ENCODE measurements at places on chromosomes 4 and X. TPM values are rescaled to one million over a fixed set of nuclear protein-coding genes. Genes with fewer than 3 reads are reported as not detected.

DNA sequence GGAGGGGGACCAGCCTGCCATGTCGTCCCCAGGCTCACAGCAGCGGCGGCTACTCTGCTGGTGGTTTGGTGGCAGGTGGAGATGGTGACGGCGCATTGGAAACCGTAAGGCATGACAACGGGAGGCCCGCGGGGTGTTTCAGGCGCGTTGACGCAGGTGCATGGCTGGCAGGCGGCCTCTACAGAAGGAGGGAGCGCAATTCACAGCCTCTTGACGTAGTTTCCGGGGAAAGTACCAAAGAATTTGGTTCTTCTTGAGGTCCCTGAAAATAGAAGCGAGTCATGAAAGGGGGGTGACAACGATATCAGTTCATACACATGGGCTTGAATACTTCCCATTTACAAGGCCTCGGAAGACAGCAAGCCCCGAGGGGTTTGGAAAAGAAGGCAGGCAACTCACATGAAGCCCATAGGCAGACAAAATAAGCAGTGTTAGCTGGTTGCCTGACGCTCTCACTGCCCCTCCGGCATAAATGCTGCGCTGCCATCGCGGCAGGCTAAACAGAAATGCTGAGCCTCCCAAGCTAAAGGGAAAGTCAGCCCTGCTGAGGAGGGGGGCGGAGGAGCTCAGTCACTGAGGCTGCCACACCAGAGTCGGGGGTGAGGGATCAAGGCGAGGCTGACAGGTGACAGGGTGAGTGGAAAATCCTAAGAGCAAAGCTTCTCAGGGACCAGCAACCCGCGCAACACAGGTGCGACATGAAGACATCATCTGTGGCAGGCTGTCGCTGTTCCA is 52.3 kb upstream of the PDLIM3 start:
- H3K36me3 ChIP-seq: no peaks in the 10 kb centered on the region
- no peak overlapping the region for H3K27ac ChIP-seq
- peaks cover 2% of the 10 kb centered on the region for H3K4me1 ChIP-seq
- H3K4me3 ChIP-seq: peak overlapping the region; percentile 54

DNA sequence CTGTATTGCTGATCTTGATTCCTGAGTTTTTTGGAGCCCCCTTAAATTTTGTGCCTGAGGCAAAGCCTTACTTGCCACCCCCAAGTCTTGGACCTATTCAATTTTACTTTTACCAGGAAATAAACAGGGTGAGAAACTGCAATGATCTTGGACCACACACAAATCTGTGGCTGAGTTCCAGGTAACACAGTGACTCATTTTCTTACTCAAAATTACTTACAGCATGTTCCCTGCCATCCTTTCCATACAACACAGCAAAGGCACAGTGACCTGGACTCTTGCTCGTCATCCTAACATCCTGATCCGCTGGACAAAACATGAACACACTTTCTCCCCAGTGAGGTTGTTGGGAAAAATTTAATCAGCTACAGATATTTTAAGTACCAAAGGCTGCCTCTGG is 60.7 kb upstream of the S100G start:
- H3K4me1 ChIP-seq: no peaks in the 10 kb centered on the region
- no peaks in the 10 kb centered on the region for H3K36me3 ChIP-seq
- DNase-seq: peak; percentile 68
- H3K4me3 ChIP-seq: no peak overlapping the region

DNA sequence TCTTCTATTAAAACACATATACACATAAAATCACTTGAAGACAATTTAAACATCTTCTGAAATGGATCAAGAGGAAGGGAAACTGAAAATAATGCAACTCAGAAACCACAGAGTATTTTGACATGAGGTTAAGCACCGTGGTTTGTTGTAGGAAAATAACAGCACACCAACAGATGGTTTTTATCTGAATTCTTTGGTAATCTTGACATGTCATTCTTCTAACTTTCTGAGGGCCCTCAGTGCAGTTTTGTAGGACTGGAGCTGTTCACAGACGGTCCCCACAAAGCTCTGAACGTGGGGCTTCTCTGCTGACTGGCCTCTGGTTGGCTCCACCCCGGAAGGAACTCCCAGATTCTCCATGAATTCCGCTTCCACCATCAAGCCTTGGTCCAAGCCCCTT is 16.0 kb upstream of the TLR8 start:
- no peaks in the 10 kb centered on the region for H3K36me3 ChIP-seq
- no peak overlapping the region for H3K4me3 ChIP-seq
- no peaks in the 10 kb centered on the region for H3K4me1 ChIP-seq
- no peak overlapping the region for H3K27ac ChIP-seq
- DNase-seq: peak; percentile 8

DNA sequence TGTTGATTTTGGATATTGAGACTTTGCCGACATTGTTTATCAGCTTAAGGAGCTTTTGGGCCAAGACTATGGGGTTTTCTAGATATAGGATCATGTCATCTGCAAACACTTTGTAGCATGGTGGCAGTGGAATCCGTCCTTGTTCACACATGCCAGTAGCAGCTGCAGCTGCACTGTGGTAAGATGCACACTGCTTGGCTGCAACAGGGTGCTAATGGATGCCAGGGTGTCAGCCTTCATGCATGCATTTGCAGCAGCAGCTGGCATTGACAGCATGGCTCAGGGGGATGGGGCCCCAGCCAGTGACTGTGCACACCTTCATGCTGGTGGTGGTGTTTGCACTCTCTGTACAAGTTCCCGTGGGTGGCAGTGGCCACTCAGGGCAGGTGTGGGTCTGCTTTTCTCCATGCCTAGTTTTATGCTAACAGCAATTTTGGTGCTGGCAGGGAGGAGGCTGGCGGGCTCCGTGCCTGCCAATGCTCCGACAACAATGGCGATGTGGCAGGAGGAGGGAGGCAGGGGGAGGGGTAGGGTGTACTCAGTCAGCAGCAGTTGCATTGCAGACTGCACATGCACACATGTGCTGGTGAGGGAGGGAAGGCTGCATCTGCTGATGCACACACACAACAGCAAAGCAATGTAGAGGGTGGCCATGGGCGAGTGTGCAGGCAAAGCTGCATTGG is 37.5 kb downstream of the BEX3 start:
- DNase-seq: no peak
- no peaks in the 10 kb centered on the region for H3K36me3 ChIP-seq
- no peak overlapping the region for H3K27ac ChIP-seq
- H3K4me1 ChIP-seq: no peaks in the 10 kb centered on the region

DNA sequence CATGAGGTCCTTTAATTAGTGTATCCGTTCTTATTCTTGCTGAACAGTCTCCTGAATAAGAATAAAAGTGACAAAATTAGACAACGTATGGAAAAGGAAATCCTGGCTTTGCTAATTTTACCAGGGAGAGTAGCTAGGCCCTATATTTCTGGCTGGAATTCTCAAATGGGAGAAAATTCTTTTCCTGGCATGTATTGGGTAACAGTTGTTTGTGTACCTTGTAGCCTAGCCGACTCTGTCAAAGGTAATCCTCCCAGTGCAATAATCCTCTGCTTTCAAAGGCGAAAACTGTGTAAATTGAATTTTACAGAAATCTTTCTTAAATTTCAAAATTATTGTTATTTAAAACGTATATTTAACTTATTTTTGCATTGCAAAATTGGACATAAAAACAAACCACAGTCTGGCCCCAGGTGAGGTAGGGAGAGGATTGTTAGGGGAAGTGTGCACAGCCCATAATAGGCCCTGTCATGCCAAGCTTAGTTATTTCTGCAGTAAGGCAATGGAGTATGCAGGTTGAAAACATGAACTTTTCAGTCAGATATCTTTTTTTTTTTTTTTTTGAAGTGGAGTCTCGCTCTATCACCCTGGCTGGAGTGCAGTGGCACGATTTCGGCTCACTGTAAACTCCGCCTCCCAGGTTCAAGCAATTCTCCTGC is 18.9 kb upstream of the TENM3 start:
- H3K4me1 ChIP-seq: no peaks in the 10 kb centered on the region
- DNase-seq: no peak
- no peak overlapping the region for H3K4me3 ChIP-seq
- H3K27me3 ChIP-seq: no peaks in the 10 kb centered on the region
- H3K36me3 ChIP-seq: no peaks in the 10 kb centered on the region
- H3K27ac ChIP-seq: no peak overlapping the region

GRCh38 chrX:45515262-45516215 is 314.9 kb upstream of the DIPK2B start:
- DNase-seq: peak; percentile 95
- H3K36me3 ChIP-seq: no peaks in the 10 kb centered on the region
- H3K4me3 ChIP-seq: no peak overlapping the region
- no peaks in the 10 kb centered on the region for H3K27me3 ChIP-seq
- H3K4me1 ChIP-seq: peaks cover 12% of the 10 kb centered on the region
- peak overlapping the region; percentile 81 for H3K27ac ChIP-seq

DNA sequence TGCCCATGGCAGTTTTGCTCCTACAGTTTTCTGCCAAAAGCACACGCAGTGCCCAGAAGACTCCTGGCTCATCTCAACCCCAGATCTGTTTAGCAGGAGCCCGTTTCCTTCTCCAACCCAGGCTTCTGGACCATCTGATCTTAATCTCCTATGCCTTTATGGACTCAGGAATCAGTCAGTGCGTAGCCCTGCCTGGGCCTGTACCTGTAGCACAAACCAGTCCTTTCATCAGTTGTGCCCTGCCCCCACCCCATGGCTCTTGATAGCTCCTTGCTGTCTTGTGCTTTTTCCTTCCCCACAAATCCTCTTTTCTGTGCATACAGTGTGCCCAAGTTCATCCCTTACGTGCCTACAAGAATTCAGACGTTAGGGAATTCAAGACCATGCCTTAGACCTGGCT is 1.5 kb downstream of the ZNF718 start:
- peak overlapping the region; percentile 81 for H3K4me3 ChIP-seq
- no peak overlapping the region for H3K27ac ChIP-seq
- H3K36me3 ChIP-seq: no peaks in the 10 kb centered on the region
- H3K4me1 ChIP-seq: peaks cover 4% of the 10 kb centered on the region
- no peak for DNase-seq

GRCh38 chrX:50165727-50166126 is 35.1 kb downstream of the AKAP4 start:
- no peaks in the 10 kb centered on the region for H3K4me1 ChIP-seq
- H3K27ac ChIP-seq: no peak overlapping the region
- H3K27me3 ChIP-seq: no peaks in the 10 kb centered on the region
- no peaks in the 10 kb centered on the region for H3K36me3 ChIP-seq
- H3K4me3 ChIP-seq: no peak overlapping the region

DNA sequence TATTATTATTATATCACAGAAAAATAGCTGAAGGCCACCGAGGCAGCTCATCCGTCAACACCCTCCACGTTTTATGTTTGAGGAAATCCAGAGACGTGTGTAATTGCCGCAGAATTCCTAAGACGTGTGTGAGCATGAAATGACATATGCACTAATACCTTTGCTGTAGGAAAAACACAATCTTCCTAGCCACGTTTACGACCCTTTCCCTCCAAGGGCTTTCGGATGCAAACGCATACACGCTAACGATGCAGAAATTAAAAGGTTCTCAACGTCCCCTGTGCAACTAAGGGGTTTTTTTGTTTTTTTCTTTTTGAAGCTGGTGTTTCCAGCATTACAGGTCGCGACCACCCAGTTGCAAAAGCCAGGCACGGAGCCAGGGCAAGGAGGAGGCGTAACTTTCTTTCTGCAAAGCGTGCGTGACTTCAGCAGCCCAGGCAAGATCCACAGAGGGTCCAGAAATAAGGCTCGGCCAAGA is 33.8 kb downstream of the CRLF2 start:
- H3K36me3 ChIP-seq: no peaks in the 10 kb centered on the region
- no peaks in the 10 kb centered on the region for H3K27me3 ChIP-seq
- no peaks in the 10 kb centered on the region for H3K4me1 ChIP-seq
- H3K4me3 ChIP-seq: no peak overlapping the region
- no peak for DNase-seq
- H3K27ac ChIP-seq: no peak overlapping the region

- no peak overlapping the region for H3K27ac ChIP-seq
- H3K4me3 ChIP-seq: no peak overlapping the region
- H3K36me3 ChIP-seq: no peaks in the 10 kb centered on the region
Measured at GRCh38 chr4:86060341-86060740, 299.5 kb downstream of the MAPK10 start.

DNA sequence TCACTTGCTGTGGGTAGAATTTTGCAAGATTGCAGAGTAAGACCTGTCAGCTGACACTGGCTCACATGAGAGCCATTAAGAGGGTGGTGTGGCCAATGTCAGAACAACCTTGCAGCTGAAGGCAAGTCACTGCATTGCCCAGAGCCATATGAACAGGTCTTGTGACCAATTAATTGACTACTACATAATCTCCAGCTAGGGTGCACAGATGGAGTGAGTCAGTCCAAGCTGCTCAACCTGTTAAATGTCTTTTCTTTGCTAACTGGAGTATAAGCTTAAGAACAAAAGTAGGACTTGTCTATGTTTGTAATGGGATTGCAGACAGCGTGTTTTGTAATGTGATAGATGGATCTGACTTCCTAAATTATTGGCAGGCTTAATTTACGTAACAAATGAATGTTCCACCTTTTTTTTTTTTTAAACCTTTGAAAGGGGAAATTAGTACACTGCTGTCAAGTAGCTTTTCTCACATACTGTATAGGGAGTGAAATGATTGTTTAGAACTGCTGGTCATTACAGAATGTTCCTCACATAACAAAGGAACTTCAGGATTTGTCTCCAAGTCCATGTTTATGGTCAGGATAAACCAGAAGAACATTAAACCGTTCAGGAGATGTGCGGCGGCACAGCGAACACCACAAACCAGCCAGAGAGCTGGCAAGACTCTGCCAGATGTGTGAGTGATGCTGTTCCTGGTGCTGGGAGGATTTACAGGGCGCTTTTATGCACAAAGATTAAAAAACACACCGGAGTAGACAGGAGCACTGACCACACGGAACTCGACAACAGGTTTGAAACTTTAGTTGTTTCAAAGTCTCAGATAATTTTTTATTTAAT is 37.0 kb downstream of the FNIP2 start:
- no peaks in the 10 kb centered on the region for H3K36me3 ChIP-seq
- no peaks in the 10 kb centered on the region for H3K27me3 ChIP-seq
- peaks cover 2% of the 10 kb centered on the region for H3K4me1 ChIP-seq
- H3K27ac ChIP-seq: no peak overlapping the region
- H3K4me3 ChIP-seq: no peak overlapping the region

GRCh38 chr4:149884529-149885181 is 69.0 kb upstream of the IQCM start:
- H3K27me3 ChIP-seq: no peaks in the 10 kb centered on the region
- no peaks in the 10 kb centered on the region for H3K36me3 ChIP-seq
- DNase-seq: no peak
- peaks cover 2% of the 10 kb centered on the region for H3K4me1 ChIP-seq

XAGE2 gene
- not detected for total RNA-seq

FGFBP2 gene
- not detected for total RNA-seq

RHOH gene
- total RNA-seq: not detected

ADH7 gene
- not detected for total RNA-seq

TLR2 gene
- 0.77 TPM for total RNA-seq

GLUD2 gene
- 1.8 TPM for total RNA-seq

Data from fibroblast of lung (primary cell).